Stimulated activated CD8-positive, alpha-beta memory T cell treated with anti-CD3 and anti-CD28 coated beads, Interleukin-2, amount 100 ng/mL, for 1 hour (primary cell): ENCODE measurements at places on chromosomes 16 and 17.
A peak's percentile ranks its signal among the peaks of the same experiment; 100 is the strongest.

- no peak for DNase-seq
Observed at GRCh38 chr16:48378836-48379235, 6.4 kb downstream of the SIAH1 start.

- DNase-seq: no peak
Observed at GRCh38 chr17:57006040-57006439, 28.1 kb downstream of the SCPEP1 start.

GRCh38 chr16:5575646-5576245 is 478.2 kb upstream of the EEF2KMT start:
- no peak for DNase-seq

DNA sequence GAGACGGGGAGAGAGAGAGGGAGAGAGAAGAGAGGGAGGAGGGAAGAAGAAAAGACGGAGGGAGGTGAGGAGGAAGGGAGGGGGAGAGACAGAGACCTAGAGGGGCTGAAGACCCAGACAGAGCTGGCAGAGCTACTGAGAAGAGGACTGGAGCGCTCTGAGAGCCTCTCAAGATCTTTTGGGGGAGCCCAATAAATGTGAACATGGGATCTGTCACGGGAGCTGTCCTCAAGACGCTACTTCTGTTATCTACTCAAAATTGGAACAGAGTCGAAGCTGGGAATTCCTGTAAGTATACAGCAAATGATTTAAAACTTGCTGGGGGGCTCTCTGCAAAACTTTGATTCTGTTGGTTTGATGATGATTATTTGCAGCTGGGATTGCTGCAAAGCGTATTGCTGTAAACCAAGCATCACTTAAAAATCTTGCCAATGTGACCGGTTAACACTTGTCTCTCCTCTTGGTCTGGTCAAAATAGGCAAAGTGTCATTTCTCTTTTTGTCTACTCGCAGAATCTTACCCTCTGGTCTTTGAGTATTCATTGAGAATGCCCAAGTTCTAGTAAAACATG is 344 bp downstream of the CNTNAP4 start:
- DNase-seq: no peak

GRCh38 chr17:82051776-82052637 is at the start of the genes GPS1 and RFNG:
Gene GPS1, plus strand, starts transcription at chr17:82051898. Its CDS starts 34 bp downstream, at chr17:82051932.
Gene RFNG, minus strand, starts transcription at chr17:82051811. Its CDS starts 45 bp downstream, at chr17:82051766.
- DNase-seq: peak; percentile 75
